ENCODE measurements at places on chromosomes 13 and 19.

- no peak for DNase-seq
Observed at GRCh38 chr13:20148501-20149183, 12.2 kb downstream of the GJA3 start.

- no peak for DNase-seq
Observed at GRCh38 chr13:93687261-93687660, 460.7 kb downstream of the GPC6 start.

- DNase-seq, result no peak
Observed at GRCh38 chr19:4288091-4288777, 9.2 kb downstream of the SHD start.

DNA sequence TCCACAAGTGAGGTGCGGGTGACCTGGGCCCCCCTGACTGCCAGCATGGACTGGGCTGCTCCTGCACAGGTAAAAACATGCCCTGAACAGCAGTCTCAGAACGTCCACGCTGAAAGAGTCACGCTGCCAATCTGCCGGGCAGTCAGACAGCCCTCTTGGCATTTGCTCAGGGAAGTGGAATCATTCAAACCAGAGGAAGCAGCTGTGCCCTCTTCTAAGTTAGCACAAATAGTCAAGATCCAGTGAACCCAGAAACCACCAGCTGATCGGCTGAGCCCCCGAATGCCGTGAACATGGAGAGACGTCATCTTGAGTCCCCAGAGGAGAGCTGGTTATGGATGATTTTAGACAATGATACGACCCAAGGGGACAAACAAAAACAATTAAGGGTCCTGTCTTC, 34.4 kb downstream of the KLF2 start:
- no peak for DNase-seq

- DNase-seq, result no peak
Observed at GRCh38 chr13:110136660-110137585, 170.0 kb downstream of the COL4A1 start.

DNA sequence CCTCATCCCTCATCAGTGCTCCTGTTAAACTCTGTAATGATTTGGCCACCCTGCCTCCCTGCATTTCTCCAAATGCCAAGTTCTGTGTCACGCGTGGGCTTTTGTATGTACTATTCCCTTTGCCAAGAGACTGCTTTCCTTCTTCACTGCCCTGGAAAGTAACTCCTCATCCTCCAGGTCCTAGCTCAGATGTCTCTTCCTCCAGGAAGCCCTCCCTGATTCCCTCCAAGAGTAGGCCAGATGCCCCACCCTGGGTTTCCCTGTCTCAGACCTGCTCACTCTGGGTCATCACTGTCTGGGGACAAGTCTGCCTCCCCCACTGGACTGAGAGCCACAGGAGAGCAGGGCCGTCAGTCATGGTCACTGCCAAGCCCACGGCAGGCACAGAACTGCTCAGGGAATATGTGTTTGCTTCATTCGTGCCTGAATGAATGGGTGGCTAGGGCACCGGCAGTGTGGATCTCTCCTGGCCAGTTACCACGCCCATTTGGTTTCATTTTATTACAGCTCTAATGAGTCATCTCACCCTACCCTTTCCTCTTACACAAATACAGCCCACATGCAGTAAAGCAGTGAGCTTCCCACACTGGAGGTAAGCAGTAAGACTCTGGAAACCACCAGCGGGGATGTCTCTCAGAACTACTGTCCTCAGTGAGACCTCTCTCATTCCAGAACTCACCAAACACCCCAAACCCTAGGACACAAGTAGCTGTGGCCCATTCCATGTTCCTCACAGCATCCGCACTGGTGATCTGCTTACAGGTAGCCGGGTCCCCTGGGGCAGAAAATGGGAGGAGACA, 12.1 kb upstream of the GPR4 start:
- no peak for DNase-seq

GRCh38 chr13:39417643-39418042, 185.3 kb downstream of the LHFPL6 start:
- DNase-seq, result no peak

DNA sequence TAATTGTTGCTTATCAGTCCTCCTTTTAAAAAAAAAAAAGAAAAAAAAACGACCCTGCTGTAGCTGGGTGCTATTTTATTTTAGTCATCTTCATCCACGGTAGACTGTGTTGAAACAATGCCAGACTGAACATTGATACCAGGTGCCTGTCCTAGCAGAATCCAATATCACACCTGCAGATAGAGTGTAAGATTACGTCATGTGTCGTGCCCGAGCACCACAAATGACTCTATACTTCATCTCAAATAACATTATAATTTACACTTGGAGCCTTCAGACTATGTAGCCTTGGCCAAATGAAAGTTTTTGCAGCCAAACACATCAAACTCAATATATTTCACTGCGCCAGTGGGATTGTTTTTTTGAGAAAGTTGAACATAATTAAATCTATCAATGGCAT, 410.6 kb downstream of the FGF9 start:
- DNase-seq, result no peak

DNA sequence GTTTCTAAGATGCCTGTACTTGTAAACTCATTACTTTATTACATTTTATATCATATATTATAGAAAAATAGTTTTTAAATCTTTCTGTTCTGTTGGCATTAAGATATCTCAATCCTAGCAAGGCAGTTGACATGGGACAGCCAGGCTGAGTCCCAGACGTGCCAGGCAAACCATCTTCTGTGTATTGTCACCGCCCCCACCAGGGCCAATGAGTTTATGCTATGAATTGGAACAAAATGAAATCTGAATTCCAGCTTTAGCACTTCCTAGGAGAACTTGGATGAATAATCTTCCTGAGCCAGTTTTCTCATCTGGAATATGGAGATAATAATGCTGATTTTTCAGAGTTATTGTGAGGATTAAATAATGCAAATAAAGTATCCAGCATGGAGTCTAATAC, 79.9 kb upstream of the GSX1 start:
- DNase-seq, result no peak
